ENCODE measurements at places on chromosomes 7 and 10.

DNA sequence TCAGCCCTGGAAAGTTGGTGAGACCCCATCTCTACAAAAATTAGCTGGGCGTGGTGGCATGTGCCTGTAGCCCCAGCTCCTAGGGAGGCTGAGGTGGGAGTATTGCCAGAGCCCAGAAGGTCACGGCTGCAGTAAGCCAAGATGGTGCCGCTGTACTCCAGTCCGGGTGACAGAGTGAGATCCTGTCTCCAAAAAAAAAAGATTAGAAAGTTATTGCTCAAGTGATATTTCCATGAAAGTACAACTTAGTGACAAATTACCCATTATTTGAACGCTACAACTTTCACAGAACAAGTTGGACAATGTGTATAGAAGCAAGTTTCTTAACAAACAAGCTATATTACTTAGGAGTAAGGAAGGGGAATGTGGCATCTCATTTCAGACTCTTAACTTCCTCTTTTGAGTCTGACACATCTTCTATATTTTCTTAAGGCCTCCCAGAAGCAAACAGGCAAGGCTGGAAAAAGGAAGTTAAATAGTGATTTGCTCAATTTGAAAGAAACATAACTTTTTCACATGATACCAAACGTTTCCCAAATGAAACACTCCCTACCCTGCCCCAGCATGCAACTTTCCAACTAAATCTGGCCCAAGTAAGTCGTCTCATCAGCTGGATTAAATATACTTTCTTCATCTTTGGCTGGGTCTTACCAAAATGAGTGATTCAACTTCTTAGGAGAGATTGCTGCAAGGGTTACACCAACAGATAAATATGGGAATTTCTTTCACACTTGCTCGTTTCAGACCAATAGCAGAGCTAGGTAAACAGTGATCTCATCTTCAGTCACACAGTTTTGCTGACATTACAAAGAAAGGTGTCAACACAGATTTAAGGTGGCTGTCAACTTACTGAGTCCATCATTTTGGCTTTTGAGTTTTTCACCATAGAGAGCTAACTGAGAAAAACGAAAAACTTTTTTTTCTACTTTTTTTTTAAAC is 66.3 kb upstream of the KLF6 start:
- peak; percentile 55 for DNase-seq

- no peak for DNase-seq
Measured at GRCh38 chr7:82677493-82677892, 233.9 kb upstream of the CACNA2D1 start.

- no peak for DNase-seq
Measured at GRCh38 chr10:2979306-2979705, 88.0 kb upstream of the PFKP start.

- peak; percentile 62 for DNase-seq
Measured at GRCh38 chr7:108525327-108525984, 479 bp downstream of the PNPLA8 start.

DNA sequence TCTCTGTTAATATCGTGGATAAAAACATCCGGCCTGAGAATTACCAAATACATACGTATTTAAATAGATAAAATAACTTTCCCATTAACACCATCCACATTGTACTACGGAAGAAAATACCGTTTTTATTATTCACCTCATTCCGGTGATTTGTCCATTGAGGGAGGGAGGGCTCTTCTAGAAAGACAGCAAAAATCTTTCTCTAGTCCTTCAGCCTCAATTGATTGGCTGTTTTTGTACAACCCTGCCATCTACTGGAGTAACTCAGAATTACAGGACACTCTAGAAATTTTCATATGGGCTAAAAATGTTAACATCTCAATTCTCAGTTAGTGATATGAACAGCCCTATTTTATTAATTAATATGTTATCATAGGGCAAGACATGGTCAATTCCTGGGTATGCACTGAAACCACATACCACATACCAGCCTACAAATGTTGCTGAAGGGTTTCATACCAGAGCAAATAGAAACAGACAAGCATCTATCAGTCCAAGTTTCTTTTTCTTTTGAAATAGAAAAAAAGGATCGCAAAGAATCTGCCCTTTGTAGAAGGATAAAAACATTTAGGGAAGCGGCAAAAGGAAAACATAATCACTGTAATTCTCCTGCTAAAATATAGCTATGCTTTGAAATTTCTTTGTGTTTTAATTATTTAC is 55.8 kb upstream of the CDCA7L start:
- peak; percentile 74 for DNase-seq

GRCh38 chr7:18459484-18460245 is 35.9 kb upstream of the HDAC9 start:
- DNase-seq = no peak

DNA sequence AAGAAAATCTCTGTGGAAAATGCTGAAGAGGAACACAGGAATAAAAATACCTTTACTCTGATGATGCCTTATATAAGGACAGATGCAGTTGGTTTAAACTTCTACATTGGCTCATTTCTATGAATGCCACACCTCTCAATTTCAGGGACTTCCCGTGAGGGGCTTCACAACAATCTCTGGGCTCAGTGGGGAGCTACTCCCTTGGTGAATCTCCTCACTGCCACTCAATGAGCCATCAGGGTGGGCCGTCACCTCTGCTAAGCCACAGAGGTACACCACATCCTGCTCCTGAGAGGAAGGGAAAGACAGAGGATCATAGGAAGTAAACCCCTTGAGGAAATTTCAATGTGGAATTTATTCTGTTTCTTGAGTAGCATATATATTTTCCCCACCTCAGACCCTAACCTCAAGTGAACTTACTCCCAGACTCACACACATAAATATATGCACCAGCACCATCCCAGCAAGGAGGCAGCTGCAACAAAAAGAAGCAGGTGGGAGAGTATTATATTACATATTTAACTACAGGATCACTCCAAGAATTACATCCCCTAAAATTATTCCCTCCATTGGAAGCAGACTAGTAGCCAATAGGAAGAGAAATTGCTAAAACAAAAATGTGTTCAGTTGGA is 63.3 kb upstream of the PRSS1 start:
- no peak for DNase-seq

DNA sequence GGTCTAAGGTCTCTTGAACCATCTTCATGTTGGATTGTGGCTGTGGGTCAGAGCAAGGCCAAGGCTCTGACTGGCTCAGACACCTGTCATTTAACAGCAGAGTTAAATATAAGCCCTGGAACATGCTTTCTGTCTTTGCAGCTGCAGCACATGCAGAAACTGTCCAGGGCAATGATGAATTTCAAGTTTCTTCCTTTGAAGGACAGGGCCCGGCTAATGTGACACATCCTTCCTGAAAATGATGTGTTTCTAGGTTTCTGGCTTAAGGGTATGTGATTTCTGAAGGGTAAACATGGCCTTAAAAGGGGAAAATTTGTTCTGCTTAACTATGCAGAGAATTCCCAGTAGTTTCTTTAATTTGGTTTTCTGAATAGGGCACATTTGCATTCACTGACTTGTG is 34.0 kb upstream of the SLC35B4 start:
- no peak for DNase-seq

DNA sequence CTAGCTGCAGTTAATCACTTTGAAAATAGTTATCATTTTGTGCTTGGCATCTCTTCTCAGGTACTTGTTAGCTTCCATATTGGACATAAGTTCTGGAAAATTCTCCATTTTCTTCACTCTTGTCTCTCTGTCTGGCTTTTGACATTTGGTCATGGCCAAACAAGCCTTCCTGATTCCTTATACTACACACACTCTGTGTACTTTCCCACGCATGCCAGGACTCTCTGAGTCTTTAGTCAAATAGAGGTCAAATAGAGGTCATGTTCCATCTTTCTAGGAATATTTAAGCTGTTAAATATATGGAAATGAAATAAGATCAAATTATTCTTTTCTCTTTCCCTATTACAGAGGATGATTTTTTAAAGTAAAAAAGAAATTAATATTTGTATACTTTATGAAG is 235.5 kb upstream of the PLXDC2 start:
- no peak for DNase-seq

DNA sequence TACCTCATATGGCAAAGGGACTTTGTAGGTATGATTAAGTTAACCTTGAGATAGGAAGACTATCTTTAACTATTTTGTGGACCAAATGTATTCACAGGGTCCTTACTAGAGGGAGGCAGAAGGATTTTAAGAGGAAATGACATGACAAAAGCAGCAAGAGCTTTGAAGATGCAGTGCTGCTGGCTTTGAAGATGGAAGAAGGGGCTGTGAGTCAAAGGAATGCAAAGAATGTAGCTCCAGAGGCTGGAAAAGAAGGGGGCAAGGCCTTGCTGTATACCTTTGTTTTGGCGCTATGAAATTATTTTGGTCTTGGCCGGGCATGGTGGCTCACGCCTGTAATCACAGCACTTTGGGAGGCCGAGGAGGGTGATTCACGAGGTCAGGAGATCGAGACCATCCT is 3.2 kb upstream of the NRBF2 start:
- no peak for DNase-seq

DNA sequence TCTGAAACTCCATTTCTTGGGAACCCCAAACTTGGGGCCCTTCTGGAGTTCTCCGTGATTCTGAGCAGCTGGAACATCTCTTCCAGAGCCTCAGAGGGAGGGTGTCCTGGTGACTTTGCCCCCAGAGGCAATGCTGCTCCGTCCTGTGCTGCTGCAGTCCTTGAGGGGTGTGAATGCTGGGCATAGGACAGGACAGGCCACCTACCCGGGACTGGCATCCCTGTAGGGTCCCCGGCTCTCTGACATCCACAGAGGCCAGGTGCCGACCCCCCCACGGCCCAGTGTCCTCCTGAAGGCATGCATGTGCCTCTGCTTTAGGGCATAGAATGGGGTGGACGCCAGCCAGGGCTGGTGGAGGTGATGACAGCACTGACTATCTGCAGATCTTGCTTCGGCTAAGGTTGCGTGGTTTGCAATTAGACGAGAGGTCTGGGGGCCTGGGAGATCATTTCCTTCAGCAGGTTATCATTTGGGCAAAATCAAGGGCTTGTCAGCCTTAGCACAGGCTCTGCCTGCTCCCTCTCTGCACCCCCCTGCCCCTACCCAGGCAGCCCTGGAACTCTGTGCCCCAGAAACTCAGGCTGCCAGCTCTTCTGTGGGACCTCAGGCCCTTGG is 136.9 kb upstream of the GPR26 start:
- no peak for DNase-seq

GRCh38 chr7:130945411-130945811 is 211.4 kb upstream of the KLF14 start:
- DNase-seq = no peak

- DNase-seq = no peak
Measured at GRCh38 chr10:14571866-14572507, 202.7 kb downstream of the FAM107B start.

DNA sequence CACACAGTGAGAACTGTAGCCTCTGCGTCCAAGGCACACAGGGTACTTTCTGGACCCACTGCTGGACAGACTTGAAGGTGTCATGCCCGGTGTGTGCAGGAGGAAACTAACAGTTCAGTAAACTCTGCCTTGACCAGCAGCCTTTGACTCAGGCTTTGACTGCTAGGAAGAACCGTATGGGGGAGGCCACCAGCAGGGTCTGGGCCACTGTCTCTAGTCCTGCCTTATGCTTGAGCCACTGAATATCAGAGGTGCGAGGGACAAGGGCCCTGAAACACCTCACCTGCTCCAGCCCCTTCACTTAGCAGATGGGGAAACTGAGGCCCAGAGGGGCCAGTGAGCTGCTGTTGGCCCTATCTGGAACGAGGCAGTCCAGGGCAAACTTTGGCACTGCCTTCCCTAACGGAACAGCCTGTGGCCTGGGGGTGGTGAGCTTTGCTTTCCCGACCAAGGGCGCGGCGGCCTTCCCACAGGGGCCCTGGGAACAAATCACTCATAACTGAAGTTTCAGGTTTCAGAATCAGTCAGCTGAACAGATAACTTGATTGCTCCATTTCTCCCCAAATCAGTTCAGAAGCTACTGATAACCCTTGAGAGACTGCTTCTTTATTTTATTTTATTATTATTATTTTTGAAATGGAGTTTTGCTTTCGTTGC is 130.0 kb downstream of the FAM53B start:
- no peak for DNase-seq

- no peak for DNase-seq
Measured at GRCh38 chr7:37341033-37341630, 107.5 kb downstream of the ELMO1 start.

- peak; percentile 11 for DNase-seq
Measured at GRCh38 chr10:15879058-15879457, 18.8 kb upstream of the MINDY3 start.

DNA sequence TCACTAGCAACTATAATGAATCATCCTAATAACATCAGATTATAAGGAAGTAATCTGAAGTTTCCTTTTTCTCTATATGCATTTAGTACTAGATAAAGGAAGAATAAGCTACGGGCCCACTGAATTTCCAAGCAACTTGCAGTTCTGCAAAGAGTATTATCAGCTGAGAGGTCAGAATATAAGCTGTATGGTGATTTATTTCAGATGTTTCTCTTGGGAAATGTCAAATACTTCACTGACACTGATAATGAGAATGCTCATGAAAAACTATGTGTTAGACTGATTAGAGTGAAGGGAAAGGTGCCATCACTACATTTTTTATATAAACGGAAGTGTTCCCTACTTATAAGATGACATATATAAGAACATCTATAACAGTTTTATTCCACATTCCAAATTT is 251.2 kb upstream of the HGF start:
- no peak for DNase-seq

DNA sequence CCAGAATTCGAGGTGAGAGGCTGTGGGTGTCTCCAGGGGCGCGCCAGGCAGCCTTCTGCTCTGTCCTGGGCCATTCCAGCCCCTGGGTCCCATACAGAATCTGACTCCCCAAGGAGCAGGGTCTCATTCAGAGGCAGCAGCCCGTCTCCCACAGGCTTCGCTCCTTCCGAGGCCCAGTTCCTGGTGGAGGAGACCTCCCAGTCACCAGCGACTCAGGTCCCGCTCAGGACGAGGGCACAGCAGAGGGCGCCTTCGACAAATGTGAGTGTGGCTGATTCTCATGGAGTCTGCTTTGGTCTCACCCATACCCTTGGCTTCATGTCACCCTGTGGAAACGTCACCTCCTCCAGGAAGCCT is 81.8 kb upstream of the GPR26 start:
- DNase-seq = no peak

GRCh38 chr7:66176914-66177313 is 28.2 kb upstream of the TPST1 start:
- DNase-seq = no peak

- DNase-seq = no peak
Measured at GRCh38 chr10:79072994-79073645, 4.4 kb downstream of the ZMIZ1 start.

GRCh38 chr7:2572101-2572842 is 13.5 kb downstream of the IQCE start:
- DNase-seq = no peak

DNA sequence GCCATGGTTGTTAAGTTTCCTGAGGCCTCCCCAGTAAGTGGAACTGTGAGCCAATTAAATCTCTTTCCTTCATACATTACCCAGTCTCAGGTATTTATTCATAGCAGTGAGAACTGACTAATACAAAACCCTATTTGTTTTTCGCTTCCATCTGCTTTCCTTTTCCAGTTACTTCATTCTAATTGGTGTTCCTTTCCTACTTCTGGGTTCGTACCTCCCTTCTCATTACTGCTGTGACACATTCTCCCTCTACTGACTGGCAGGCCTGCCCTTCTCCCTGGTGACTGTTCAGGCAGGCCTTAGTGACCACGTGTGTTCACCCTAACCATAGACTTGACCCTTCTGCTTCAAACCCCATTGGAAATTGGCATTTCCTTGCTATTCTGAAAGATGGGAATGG is 37.7 kb downstream of the MTURN start:
- no peak for DNase-seq

GRCh38 chr7:38542156-38542555 is 89.0 kb downstream of the AMPH start:
- no peak for DNase-seq

GRCh38 chr7:22651036-22651435 is 76.0 kb upstream of the IL6 start:
- DNase-seq = no peak
